ENCODE measurements at places on chromosomes 2 and 18.
A peak's percentile ranks its signal among the peaks of the same experiment; 100 is the strongest.

GRCh38 chr2:177429688-177430325 lies 37.2 kb downstream of the AGPS start:
- DNase-seq: peak; percentile 56

GRCh38 chr2:142306131-142306530 lies 175.3 kb upstream of the LRP1B start:
- DNase-seq: no peak

GRCh38 chr2:239318151-239318611 lies 82.6 kb downstream of the HDAC4 start:
- DNase-seq: no peak

DNA sequence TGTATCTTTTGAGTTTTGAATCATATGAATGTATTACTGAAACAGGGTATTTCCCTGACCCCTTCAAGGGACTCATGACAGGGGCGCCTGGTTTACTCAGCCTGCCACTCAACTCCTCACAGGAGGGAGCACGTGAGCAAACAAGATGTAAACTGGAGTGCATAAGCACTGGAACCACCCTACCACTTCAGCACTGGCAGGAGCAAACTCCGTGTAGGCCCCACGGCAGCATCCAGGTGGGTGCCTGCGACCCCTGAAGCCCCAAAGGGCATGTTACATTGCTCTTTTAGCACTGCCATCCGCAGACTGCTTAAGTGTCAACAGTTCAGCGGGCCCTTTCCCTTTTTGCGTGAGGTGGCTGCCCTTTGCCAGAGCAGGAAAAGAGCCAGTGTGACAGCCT lies 8.2 kb upstream of the DAPL1 start:
- DNase-seq: no peak

GRCh38 chr2:225366731-225367130 lies 32.8 kb upstream of the NYAP2 start:
- no peak for DNase-seq

- DNase-seq: no peak
Measured at GRCh38 chr2:64234785-64235184, 90.6 kb upstream of the PELI1 start.

Data from bronchial epithelial cell (primary cell).